ENCODE measurements at places on chromosomes 16 and 17. TPM values are rescaled to one million over a fixed set of nuclear protein-coding genes. Genes with fewer than 3 reads are reported as not detected.

GRCh38 chr16:25108054-25108453, 3.5 kb upstream of the LCMT1 start:
- peaks cover 50% of the 10 kb centered on the region for H3K4me1 ChIP-seq
- DNase-seq, result no peak
- peak overlapping the region; percentile 98 for H3K4me3 ChIP-seq
- peak overlapping the region; percentile 89 for H3K27ac ChIP-seq
- H3K36me3 ChIP-seq, result peaks cover 9% of the 10 kb centered on the region

GRCh38 chr16:25481636-25482035, 210.1 kb upstream of the HS3ST4 start:
- H3K27ac ChIP-seq, result no peak overlapping the region
- no peaks in the 10 kb centered on the region for H3K36me3 ChIP-seq
- H3K4me1 ChIP-seq, result no peaks in the 10 kb centered on the region
- H3K27me3 ChIP-seq, result peaks cover 11% of the 10 kb centered on the region

- no peak overlapping the region for H3K4me3 ChIP-seq
- H3K27me3 ChIP-seq, result peaks cover 2% of the 10 kb centered on the region
- no peaks in the 10 kb centered on the region for H3K36me3 ChIP-seq
- peaks cover 19% of the 10 kb centered on the region for H3K4me1 ChIP-seq
- no peak for DNase-seq
- H3K27ac ChIP-seq, result no peak overlapping the region
These were observed 313.2 kb upstream of the KCNJ16 start for GRCh38 chr17:69761767-69762321.

Gene MYCBPAP
- total RNA-seq, result 2.6 TPM

- H3K27ac ChIP-seq, result no peak overlapping the region
- H3K36me3 ChIP-seq, result peaks cover 1% of the 10 kb centered on the region
- H3K4me1 ChIP-seq, result peaks cover 14% of the 10 kb centered on the region
- H3K4me3 ChIP-seq, result no peak overlapping the region
- DNase-seq, result no peak
- H3K27me3 ChIP-seq, result peaks cover 7% of the 10 kb centered on the region
These were observed 43.0 kb downstream of the BEAN1 start for GRCh38 chr16:66469947-66470546.

DNA sequence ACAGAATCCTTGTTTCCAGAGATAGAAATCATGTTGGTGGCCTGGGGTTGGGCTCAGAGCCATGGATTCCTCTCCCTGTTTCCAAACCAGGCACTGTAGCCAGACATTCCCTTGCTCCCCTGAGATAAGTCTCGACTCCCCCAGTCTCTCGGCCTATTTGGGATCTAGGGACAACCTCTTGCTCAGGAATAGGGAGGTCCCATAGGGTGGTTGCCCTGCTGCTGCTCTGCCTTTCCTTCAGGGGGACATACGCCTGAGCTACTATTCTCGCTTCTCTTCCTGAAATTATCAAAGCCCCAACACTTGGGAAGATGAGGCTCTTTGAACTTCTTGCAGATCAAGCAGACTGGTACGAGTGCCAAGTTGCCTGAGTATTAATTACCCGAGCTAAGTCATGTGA, 58.0 kb downstream of the TBX4 start:
- H3K36me3 ChIP-seq, result no peaks in the 10 kb centered on the region
- H3K27ac ChIP-seq, result no peak overlapping the region
- peaks cover under 1% of the 10 kb centered on the region for H3K4me1 ChIP-seq
- H3K27me3 ChIP-seq, result peaks cover 9% of the 10 kb centered on the region
- no peak overlapping the region for H3K4me3 ChIP-seq
- DNase-seq, result no peak

Gene ZNF785
- 19.2 TPM for total RNA-seq

DNA sequence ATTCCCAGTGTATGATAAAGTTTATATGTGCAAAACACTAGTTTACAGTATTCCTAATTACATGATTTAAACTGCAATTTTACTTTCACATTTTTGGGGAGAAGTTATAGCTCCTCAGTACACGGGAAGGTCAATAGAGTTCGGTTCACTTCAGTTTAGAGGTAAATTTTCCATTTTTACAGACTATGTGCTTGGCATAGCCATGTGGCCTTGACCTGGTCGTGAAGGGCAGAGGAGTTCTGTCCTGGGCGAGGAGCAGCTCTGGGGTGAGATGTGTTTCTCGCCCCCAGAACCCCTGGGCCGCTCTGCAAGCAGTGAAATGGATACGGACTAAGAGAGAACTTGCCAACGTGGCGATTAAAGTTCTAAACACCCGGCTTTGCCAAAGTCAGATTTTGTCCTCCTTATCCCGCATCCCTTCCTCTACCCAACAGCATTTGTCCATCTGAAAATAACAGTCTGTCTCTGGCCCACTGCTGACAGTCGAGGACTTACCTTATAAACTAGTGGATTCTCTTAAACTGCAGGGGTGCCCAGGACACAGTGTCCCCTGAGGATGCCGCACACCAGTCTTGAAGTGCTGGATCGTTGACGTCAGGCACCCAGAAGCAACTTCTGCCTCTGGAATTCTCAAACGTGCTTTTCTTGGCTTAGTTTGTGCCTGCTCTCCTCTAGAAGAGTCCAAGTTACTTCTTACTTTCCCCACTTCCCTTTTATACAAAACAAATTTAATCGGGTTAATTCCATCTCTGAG, 1.5 kb upstream of the SIAH1 start:
- H3K27me3 ChIP-seq, result peaks cover 3% of the 10 kb centered on the region
- H3K27ac ChIP-seq, result no peak overlapping the region
- H3K36me3 ChIP-seq, result peaks cover 3% of the 10 kb centered on the region
- no peak for DNase-seq
- no peak overlapping the region for H3K4me3 ChIP-seq
- peaks cover 21% of the 10 kb centered on the region for H3K4me1 ChIP-seq

- no peaks in the 10 kb centered on the region for H3K27me3 ChIP-seq
- peak overlapping the region; percentile 37 for H3K4me3 ChIP-seq
- H3K4me1 ChIP-seq, result peaks cover 43% of the 10 kb centered on the region
- no peak for DNase-seq
These were observed 80.6 kb downstream of the TUBD1 start for GRCh38 chr17:59812139-59812538.

DNA sequence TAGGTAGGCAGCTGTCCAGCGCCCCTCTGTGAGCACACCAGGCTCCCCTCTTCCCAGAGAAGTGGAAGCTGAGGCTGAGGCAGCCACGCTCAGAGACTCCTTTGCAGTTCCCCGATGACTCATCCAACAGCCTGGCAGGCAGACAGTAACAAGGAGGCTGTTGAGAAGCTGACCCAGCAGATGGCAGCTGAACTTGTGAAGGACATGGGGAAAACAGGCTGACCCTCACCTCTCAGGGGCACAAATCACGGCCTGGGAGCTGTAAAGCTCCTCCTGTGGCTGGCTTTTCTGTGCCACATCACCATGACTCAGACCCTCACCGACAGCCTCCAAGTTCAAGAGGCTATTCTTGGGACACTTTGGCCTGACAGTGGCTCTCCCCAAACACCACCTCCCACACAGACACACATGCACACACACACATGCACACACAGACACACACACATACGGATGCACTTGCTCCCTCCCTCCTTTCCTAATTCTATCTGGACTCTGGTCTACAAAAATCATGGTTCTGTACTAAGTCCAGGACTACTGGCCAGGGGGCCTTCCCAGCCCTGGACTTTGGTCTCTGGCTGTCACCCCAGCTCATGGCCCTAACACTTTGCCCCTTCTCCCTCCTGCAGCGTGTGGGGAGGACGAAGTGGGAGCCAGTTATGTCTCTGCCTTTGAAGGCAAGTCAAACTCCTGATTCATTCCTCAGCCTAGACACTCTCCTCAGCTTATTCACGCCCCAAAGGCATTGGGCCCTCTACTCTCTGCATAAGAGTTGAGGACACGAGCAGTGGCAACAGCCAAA, 23.2 kb downstream of the MAP3K14 start:
- peaks cover 41% of the 10 kb centered on the region for H3K36me3 ChIP-seq
- no peak for DNase-seq
- no peak overlapping the region for H3K4me3 ChIP-seq
- H3K27me3 ChIP-seq, result no peaks in the 10 kb centered on the region

GRCh38 chr16:59611556-59611955, 877.4 kb upstream of the GOT2 start:
- no peaks in the 10 kb centered on the region for H3K4me1 ChIP-seq
- no peaks in the 10 kb centered on the region for H3K27me3 ChIP-seq
- no peaks in the 10 kb centered on the region for H3K36me3 ChIP-seq
- H3K27ac ChIP-seq, result no peak overlapping the region
- no peak overlapping the region for H3K4me3 ChIP-seq

Gene ZNF263
- 27.8 TPM for total RNA-seq

DNA sequence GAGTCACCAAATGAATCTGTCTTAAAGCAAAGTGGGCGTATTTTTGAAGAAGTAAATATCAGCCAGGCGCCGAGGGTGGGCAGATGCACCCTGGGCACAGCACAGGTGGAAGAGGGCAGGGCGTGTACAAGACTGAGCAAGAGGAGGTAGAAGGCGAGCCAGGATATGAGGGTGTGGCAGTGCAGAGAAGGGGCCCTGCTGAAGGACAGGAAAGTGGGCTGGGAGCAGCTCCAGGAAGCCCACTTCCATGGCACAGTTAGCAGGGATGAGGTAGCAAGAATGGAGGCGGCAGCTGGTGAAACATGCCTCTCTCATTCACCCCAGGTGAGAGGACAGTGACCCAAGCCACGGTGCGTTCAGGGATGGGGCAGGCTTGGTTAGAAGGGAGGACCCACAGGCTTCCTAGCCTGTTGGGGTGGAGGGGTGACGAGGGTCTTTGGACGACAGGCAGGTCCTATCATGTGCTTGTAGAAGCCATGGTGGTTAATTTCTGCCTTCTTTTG, 149.3 kb downstream of the CLEC16A start:
- peaks cover 73% of the 10 kb centered on the region for H3K4me1 ChIP-seq
- H3K27me3 ChIP-seq, result no peaks in the 10 kb centered on the region
- no peak for DNase-seq
- peak overlapping the region; percentile 68 for H3K4me3 ChIP-seq
- H3K36me3 ChIP-seq, result peaks cover 13% of the 10 kb centered on the region

DNA sequence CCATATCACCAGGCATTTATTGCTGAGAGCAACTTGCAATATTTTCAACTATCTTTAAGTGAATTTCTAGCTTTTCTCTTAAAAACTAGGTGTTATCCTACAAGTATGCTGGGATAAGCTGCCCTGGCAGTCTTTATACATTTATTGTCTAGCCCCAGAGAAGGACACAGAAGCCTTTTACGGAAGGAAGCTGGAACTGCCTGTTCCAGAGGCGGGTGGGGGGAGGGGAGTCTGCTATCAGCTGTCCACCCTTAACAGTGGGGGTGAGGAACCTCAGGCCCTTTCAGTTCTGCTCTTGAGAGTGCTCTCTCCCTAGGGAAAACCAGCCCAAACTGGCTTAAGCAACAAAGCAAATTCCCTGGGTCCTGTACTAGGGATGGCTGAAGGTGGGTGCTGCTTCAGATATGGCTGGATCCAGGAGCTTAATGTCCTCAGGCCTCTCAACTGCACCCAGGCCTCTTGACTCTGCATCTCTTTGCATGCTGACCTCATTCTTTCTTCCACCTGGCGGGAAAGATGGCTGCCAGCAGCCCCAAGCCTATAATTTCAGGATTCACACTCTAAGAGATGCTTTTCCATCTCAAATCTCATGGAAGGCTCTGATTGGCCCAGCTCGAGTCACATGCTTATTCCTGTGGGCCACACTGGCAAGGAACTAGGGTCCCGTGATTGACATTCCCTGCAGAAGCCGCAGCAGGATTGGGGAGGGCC, 16.6 kb downstream of the NAGPA start:
- H3K4me1 ChIP-seq, result no peaks in the 10 kb centered on the region
- H3K27ac ChIP-seq, result no peak overlapping the region
- no peaks in the 10 kb centered on the region for H3K27me3 ChIP-seq
- no peak for DNase-seq
- H3K36me3 ChIP-seq, result no peaks in the 10 kb centered on the region

Gene PRSS53
- 3.1 TPM for total RNA-seq

Gene USP32
- total RNA-seq, result 31.2 TPM

DNA sequence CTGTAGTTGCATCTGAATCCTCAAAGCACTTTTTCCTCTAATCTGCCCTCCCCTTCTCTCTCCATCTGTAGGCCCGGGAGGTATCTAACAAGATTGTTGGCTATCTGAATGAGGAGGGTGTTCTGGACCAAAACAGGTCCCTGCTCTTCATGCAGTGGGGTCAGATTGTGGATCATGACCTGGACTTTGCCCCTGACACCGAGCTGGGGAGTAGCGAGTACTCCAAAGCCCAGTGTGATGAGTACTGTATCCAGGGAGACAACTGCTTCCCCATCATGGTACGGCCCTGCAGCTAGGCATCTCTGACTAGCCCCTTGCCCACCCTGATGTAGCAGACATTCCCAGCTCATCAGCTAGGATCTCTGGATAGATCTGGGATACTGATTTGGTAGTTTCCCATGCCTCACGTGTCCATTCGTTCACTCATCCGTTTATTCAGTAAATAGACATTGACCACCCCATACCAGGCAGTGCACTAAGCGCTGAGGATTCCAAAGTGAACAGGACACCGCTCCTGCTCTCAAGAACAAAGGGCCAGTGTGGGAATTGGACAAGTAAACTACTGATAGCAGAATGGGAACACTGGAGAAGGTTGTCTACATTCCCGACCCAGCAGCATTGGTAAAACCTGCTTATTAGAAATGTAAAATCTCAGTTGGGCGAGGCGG, 12.1 kb downstream of the LPO start:
- DNase-seq, result no peak
- peaks cover 43% of the 10 kb centered on the region for H3K27me3 ChIP-seq
- no peaks in the 10 kb centered on the region for H3K36me3 ChIP-seq
- peak overlapping the region; percentile 22 for H3K4me3 ChIP-seq
- H3K27ac ChIP-seq, result peak overlapping the region; percentile 29

Gene FOXF1
- total RNA-seq, result not detected

DNA sequence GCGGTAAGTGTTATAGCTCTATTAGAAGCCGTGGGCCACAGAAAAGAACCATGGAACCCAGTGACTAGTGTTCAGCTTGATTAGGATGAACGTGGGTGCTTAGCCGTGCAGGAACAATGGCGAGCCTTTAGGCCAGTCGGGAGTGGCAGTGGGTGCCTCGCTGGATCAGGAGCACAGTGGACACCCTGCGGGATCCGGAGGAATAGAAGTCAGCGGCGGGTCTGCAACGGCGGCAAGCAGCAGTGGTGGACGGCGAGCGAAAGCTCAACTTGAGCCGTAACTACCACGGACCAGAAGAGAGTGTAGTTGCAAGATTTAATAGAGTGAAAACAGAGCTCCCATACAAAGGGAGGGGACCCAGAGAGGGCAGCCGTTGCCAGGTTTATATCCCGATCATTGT, 37.3 kb upstream of the CDH15 start:
- H3K4me1 ChIP-seq, result peaks cover 3% of the 10 kb centered on the region
- no peak overlapping the region for H3K4me3 ChIP-seq
- H3K27me3 ChIP-seq, result no peaks in the 10 kb centered on the region
- H3K36me3 ChIP-seq, result peaks cover 21% of the 10 kb centered on the region

Gene RNF43
- total RNA-seq, result 0.47 TPM

- H3K4me3 ChIP-seq, result peak overlapping the region; percentile 100
- peaks cover 2% of the 10 kb centered on the region for H3K27me3 ChIP-seq
These were observed 742 bp downstream of the PFN1 start for GRCh38 chr17:4947411-4948165.

Gene TMC8
- 234 TPM for total RNA-seq

Gene MARF1
- total RNA-seq, result 58.8 TPM

Gene KIF18B
- 42.8 TPM for total RNA-seq

- no peak for DNase-seq
- H3K36me3 ChIP-seq, result peaks cover 35% of the 10 kb centered on the region
- peaks cover 4% of the 10 kb centered on the region for H3K27me3 ChIP-seq
- peaks cover 19% of the 10 kb centered on the region for H3K4me1 ChIP-seq
These were observed 251 bp upstream of the HSF5 start for GRCh38 chr17:58488428-58488890.

- H3K36me3 ChIP-seq, result no peaks in the 10 kb centered on the region
- no peak overlapping the region for H3K27ac ChIP-seq
- no peak for DNase-seq
- no peaks in the 10 kb centered on the region for H3K27me3 ChIP-seq
- no peak overlapping the region for H3K4me3 ChIP-seq
These were observed 35.6 kb downstream of the PEMT start for GRCh38 chr17:17555906-17556305.
